ENCODE measurements at places on chromosomes 2 and 18. TPM values are rescaled to one million over a fixed set of nuclear protein-coding genes. Genes with fewer than 3 reads are reported as not detected.

Gene IL37
- 0.40 TPM for polyA plus RNA-seq

Gene ZNF385B
- polyA plus RNA-seq, result 16.8 TPM

Gene B3GNT2
- 31.3 TPM for polyA plus RNA-seq

Gene CYTIP
- polyA plus RNA-seq, result 1.7 TPM

Gene CDK15
- polyA plus RNA-seq, result 1.4 TPM

Gene EMILIN1
- 57.7 TPM for polyA plus RNA-seq

Gene INPP5D
- polyA plus RNA-seq, result 6.6 TPM

Gene REG3A
- not detected for polyA plus RNA-seq

Gene SAG
- 0.13 TPM for polyA plus RNA-seq

Gene UCN
- polyA plus RNA-seq, result 0.65 TPM

Gene ASXL3
- polyA plus RNA-seq, result 7.8 TPM

Gene SLC5A6
- polyA plus RNA-seq, result 48.6 TPM

Gene IL36G
- polyA plus RNA-seq, result 0.67 TPM

Gene MEIS1
- 164 TPM for polyA plus RNA-seq

Gene LYG1
- polyA plus RNA-seq, result 4.2 TPM

Gene G6PC2
- polyA plus RNA-seq, result 0.08 TPM

Gene SCN1A
- 0.13 TPM for polyA plus RNA-seq

Gene HOXD12
- polyA plus RNA-seq, result 0.32 TPM

Gene KIAA2012
- 0.12 TPM for polyA plus RNA-seq

Gene NEU4
- polyA plus RNA-seq, result 1.2 TPM

Gene GAREM1
- polyA plus RNA-seq, result 39.6 TPM

Gene C2orf80
- 0.25 TPM for polyA plus RNA-seq

Gene FEZ2
- 88.7 TPM for polyA plus RNA-seq

Gene EFR3B
- polyA plus RNA-seq, result 9.9 TPM

Gene CASP10
- 10.8 TPM for polyA plus RNA-seq

Gene OR6B2
- polyA plus RNA-seq, result not detected

Gene ZNF396
- 7.2 TPM for polyA plus RNA-seq

Gene HOXD1
- 10.1 TPM for polyA plus RNA-seq

Gene SKA1
- 10.0 TPM for polyA plus RNA-seq

All from left kidney (tissue), 8 donors.